ENCODE measurements at places on chromosomes 2 and 18. TPM values are rescaled to one million over a fixed set of nuclear protein-coding genes. Genes with fewer than 3 reads are reported as not detected.

The RAB17 gene
- total RNA-seq = not detected

The SERPINB12 gene
- total RNA-seq = not detected

The RHBDD1 gene
- total RNA-seq = 15.6 TPM

The TXNDC2 gene
- total RNA-seq = not detected

The TCF4 gene
- 127 TPM for total RNA-seq

The GIGYF2 gene
- 60.6 TPM for total RNA-seq

The PROKR1 gene
- total RNA-seq = under 0.01 TPM

The PCARE gene
- under 0.01 TPM for total RNA-seq

The FBXO36 gene
- 1.9 TPM for total RNA-seq

The RFX8 gene
- 0.81 TPM for total RNA-seq

The DSG4 gene
- not detected for total RNA-seq

The SERPINB11 gene
- not detected for total RNA-seq

The CROCC2 gene
- not detected for total RNA-seq

The REG1B gene
- total RNA-seq = under 0.01 TPM

The GAREM2 gene
- 0.54 TPM for total RNA-seq

The GALNT3 gene
- total RNA-seq = 2.2 TPM

The IGFBP2 gene
- total RNA-seq = 8.3 TPM

The GPR39 gene
- total RNA-seq = under 0.01 TPM
